Activated T-cell treated with anti-CD3 and anti-CD28 coated beads, Interleukin-2, amount 50 U/mL, for 4 hours (primary cell): ENCODE measurements at places on chromosomes 1 and 21. TPM values are rescaled to one million over a fixed set of nuclear protein-coding genes. Genes with fewer than 3 reads are reported as not detected.

The TFAP2E gene
- 1.3 TPM for total RNA-seq

The SPATA1 gene
- not detected for total RNA-seq

The FCAMR gene
- not detected for total RNA-seq

The PLEKHN1 gene
- 1.6 TPM for total RNA-seq

The NR1I3 gene
- total RNA-seq: 0.46 TPM

The PALMD gene
- total RNA-seq: not detected

The CDCA8 gene
- total RNA-seq: 10.0 TPM

The SLC30A1 gene
- 17.2 TPM for total RNA-seq

The MEX3A gene
- 0.57 TPM for total RNA-seq

The PBX1 gene
- total RNA-seq: 0.41 TPM

The PBXIP1 gene
- total RNA-seq: 9.5 TPM

- no peak for DNase-seq
These were observed 170.3 kb upstream of the DUSP10 start for GRCh38 chr1:221912230-221912629.

- DNase-seq: no peak
These were observed 86.9 kb downstream of the LRRC8D start for GRCh38 chr1:89907727-89908212.

GRCh38 chr1:115874904-115875303, 34.0 kb upstream of the NHLH2 start:
- DNase-seq: no peak

DNA sequence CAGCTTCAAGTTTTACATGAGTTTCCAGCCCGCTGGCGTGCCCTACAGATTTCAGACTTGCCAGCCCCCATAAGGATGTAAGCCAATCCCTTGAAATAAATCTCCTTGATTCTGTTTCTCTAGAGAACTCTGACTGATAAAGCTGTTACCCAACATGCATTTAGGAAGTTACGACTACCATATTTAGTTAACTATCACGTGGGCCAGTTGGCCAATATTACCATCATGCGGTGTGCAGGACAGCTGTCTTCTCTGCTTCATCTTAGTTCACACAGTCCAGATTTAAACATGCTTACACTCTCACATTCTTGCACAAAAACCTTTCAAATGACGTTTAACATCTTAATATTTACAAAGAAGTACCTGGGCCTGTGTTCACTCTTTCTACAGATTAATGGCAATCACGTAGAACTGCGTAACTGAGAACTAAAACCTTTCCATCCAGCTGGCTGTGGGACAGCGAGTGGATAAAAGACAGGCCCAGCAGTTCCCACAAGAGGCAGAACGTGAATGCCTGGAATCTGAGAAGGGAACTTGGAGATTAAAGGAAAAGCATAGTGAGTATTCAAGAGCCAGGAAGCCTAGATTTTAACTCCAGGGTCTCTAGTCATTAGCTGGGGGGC, 20.8 kb downstream of the FAM177B start:
- no peak for DNase-seq

DNA sequence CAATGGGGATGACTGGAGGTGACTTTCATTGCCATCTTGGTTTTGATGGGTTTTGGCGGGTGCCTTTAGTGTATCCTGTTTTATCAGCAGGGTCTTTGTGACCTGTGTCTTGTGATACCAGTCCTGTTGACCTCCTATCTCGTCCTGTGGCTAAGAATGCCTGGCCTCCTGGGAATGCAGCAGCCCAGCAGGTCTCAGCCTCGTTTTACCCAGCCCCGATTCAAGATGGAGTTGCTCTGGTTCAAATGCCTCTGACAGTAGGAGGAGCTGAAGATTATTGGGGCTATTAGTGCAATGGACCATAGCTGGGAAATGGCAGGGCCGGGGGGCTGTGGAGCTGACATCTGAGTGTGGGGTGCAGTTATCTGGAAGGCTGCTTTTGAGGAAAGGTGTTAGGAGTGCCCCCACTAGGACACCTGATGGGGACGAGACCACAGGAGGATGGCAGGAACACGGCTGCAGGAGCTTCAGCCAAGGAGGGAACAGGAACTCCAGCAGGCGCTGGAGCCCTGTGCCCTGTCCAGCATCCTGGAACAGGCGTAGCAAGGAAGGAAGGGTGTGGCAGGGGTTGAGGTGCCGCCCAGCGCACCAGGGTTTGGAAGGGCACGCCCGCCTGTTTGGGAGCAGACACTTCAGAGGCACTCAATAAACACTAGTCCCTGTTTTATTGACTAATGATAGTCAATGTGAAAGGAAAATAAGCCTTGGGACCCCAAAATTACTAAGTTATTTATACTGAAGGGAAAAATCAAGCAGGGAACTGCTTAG, 15.3 kb upstream of the AGPAT3 start:
- DNase-seq: no peak

DNA sequence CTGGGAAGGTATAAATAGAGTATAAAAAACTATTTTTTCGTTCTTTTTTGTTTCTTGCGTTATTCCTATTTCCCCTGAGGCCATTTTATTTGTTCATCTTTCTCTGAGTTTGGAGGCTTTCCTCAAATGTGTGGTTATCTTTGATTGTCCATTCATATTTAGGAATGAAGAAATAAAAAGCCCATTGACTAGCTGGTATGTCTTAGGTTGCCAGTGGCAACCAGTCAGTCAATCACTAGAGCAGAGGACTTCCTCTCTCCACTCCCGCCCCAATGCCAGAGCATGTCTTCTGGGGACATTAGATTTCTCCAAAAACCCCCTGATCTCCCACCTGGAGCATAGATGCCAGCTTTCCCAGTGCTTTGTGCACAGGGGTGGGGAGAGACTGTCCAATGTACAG, 20.7 kb upstream of the FOXE3 start:
- DNase-seq: no peak

DNA sequence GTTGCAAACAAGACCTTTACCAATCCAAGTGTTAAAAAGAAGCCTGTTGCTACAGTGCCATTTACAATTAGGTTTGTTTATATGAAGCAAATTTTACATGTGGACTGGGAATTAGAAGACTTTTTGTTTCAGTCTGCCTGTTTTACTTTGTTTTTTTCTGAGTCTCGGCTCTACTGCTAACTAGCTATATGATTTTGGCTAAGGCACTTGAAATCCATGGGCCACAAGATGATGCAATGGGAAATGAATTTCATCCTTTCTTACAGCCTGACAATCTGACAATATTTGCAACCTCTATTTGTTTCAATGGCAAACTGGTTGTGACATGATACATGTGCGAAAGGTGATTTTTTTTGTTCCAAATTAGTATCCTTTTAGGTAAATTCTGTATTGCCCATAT, 3.7 kb upstream of the PEX11B start:
- no peak for DNase-seq

- DNase-seq: no peak
These were observed 95.1 kb upstream of the KRTAP19-8 start for GRCh38 chr21:31133243-31133830.

DNA sequence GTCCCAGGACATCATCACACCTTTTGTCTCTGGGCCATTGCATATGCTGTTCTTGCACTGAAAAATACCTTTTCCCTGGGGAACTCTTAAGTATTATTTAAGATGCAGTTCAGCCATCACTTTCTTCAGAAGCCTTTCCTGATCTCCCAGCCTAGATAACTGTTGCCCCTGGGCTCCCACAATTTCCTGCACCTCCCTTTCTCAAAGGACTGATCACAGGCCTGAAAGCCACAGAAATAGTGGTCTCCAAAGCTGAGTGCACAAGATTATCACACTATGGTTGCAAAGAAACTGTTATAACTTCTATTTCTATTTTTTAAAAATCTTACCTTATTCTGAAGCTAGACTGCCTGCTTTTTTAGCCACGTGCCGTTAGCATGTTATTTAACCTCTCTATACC, 2.8 kb upstream of the ZSCAN20 start:
- no peak for DNase-seq

DNA sequence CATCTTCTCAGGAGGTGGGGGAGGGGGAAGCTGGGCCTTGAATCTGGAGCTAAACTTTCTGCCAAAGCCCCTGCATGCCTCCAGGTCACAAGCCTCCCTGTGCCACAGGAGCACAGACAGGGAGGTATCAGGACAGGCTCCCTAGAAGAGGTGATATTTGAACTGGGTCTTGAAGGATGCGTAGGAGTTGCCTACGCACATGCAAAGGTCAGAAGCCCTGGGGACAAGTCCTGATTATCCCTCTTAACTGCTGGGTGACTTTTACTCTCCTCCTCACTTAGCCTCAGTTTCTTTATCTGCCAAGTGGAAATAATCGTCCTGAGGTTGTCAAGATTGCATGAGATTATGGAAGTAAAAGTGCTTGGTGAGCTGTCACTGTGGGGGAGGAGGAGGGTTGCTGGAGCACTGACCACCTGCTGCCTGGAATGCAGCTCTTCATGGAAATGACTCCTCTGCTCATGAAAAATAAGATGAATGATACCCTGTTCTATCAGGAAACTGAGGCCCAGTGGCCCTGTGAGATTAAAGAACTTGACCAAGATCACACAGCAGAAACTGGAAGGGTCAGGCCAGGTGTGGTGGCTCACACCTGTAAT, 50.6 kb upstream of the LAPTM5 start:
- no peak for DNase-seq

GRCh38 chr1:20601129-20601825, 12.4 kb downstream of the CDA start:
- DNase-seq: no peak

- no peak for DNase-seq
These were observed 18.6 kb downstream of the RO60 start for GRCh38 chr1:193077991-193078390.

- peak; percentile 16 for DNase-seq
These were observed 250.2 kb upstream of the FGGY start for GRCh38 chr1:59046730-59047157.

GRCh38 chr1:102315096-102315495, 318.4 kb upstream of the OLFM3 start:
- DNase-seq: no peak

DNA sequence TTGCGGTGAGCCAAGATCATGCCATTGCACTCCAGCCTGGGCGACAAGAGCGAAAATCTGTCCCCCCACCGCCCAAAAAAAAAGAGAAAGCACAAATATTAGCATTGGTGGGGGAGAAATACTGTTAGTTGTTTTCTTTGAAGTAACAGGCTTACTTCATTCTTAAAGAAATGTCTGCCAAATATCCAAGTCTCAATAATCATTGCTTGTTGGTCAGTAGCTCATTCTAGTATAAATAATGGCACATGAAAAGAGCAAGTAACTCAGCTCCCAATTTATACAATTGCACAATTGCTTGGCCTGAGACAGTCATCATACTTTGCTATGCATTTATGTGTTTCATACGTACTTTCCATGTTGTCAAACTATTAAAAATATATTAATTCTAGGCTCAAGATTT, 499.2 kb upstream of the PLXNA2 start:
- no peak for DNase-seq

DNA sequence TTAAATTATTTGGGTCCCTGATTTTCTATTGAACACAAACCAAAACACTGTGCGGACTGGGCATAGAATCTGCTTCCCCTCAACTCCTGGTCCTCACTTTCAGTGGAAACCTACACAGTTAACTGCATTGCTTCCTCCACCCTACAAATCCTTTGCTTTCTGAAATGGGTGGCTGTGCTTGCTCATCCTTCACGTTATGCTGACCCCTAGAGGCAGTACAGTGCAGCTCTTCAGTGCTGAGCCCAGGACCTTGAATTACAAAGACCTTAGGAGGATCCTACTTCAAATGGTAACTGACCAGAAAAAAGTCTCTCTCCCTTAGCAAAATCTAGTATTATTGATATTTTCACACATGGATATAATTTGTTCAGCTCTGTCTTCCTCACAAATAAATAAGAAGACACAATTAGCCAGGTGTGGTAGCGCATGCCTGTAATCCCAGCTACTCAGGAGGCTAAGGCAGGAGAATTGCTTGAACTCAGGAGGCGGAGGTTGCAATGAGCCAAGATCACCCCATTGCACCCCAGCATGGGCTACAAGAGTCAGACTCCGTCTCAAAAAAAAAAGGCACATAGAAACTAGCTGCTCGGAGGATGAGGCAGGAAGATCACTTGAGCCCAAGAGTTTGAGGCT, 63.4 kb upstream of the L1TD1 start:
- no peak for DNase-seq

GRCh38 chr1:221162939-221163338, 283.7 kb downstream of the HLX start:
- DNase-seq: no peak

- peak; percentile 62 for DNase-seq
These were observed 97.2 kb upstream of the ARTN start for GRCh38 chr1:43836267-43836951.

GRCh38 chr1:151908228-151908691, 1.1 kb downstream of the THEM4 start:
- no peak for DNase-seq

- no peak for DNase-seq
These were observed 282.6 kb downstream of the MRPL39 start for GRCh38 chr21:25324666-25325065.

DNA sequence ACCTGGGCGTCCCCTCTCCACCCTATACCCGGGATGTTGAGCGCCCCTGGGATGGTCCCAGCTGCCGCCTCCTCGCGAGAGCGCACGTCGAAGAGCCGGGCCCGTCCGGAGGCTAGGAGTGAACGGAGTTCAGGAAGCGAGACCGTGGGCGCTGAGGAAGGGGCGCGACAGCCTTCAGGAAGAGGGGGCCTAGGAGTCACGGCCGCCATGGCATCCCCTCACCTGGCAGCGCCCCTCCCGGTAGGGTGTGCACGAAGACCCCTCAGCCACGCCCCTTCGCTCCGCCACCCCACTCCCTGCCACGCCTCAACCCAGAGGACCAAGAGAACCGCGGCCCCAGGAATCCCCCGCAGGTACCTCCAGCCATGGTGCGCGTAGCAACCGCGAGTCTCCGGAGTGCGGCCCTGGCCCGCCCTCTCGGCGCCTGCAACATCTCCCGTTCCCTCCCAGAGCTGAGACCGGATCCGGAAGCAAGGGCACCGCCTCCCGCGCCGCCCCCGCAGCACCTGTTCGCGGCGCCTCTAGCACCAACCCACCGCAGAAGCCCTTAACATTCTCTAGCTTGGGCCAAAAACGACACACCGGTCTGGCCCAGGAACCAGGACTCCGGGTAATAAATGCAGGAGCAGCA, at the start of gene TSTD1:
TSTD1 (minus strand) TSS at position 442 of the 631 bp plus-strand sequence; CDS start at position 367, 75 bp downstream.
- DNase-seq: peak; percentile 81

- no peak for DNase-seq
These were observed 67.6 kb downstream of the NR5A2 start for GRCh38 chr1:200095057-200095577.

DNA sequence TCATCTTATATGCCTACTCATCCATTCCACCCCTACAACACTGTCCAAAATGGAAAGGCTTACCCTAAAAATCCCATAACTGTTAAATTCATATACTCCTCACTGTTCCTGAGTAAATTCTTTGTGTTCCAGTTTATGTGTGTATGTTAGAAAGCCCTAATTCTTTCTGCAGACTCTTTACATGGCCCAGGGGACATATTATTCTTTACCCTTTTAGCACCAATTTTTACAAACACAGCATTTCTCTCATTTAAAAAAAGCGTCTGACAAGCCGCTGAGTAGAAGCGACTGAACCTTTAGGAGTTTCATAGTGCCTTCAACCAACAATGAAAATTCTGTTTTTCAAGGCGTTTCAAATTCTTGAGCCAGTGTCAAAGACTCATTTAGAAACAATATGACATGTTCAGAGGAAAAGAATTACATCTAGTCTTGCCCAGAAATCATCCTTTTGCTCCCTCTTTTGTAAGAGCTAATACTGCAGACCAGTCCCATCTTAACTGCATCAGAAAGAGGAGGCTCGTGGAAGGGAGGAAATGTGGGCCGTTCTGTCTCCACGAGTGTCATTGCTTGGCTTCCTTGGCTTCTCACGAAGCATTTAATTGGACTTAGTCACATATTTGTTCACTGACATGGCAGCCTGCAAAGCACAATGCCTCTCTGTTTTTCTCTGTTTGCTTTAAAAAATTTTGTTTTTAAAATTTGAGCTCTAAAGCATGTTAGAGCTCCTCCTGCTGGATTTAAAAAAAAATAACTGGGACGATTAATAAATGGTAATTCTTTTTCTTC, 21.3 kb upstream of the C1orf105 start:
- peak; percentile 24 for DNase-seq
